ENCODE measurements at places on chromosomes 16 and 17.

- no peak for DNase-seq
These were observed 121.8 kb downstream of the IRX3 start for GRCh38 chr16:54164789-54165173.

DNA sequence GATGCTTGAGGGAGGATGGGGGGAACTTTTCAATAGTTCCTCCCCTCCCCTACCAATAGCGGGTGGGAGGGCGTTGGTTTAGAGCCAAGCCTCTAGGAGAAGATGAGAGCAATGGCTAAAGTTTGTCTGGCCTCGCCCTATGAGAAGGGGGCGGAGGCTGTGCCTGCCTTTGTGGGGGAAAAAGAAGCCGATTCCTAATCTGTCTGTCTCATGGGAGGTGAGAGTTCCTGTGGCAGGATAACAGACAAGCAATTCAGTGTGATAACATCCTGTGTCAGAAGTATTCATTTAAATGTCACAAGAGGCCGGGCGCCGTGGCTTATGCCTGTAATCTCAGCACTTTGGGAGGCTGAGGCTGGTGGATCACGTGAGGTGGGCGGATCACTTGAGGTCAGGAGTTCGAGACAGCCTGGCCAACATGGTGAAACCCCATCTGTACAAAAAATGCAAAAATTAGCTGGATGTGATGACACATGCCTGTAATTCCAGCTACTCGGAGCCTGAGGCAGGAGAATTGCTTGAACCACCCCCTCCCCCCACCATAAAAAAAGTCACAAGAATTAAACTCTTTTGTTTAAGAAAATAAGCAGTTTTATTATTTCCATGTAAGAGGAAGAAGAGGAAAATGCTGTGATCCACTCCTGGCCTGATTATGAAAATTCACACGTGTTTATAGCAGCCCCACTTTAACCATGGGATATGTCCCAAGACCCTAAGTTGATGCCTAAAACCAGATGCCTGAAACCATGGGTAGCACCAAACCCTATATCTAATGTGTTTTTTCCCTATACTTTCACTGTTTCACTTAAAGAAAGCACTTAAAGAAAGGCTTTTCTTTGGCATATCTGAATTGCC is 1.7 kb downstream of the SLFN5 start:
- no peak for DNase-seq

DNA sequence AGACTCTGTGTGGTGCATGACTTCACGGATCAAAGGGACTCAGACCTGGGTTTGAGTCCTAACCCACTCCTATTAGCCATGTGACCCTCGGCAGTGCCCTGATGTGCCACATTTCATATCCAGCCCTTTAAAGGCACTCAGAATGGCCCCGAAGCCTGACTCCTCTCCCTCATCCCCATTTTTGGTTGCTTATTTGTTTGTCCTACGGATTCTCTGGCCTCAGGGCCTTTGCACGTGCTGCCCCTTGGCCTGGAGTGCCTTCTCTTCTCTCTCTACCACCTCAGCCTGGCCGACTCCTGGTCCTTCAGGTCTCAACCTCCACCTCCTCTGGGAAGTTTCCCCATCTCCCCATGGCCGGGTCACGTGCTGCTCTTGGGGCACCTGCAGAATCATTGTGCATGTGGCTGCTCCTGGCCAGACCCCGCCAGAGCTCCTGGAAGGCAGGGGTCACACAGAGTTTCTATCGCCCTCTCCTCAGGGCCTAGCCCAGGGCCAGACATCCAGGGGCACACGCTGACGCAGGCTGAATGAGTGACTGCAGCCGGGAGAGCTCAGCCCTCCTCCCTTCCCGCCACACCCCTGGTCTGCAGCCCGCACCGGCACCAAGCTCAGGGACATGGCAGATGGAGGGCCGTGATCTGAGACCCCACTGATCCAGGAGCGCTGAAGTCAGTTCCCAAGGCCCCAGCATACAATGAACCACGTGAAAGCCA is 22.0 kb upstream of the CIBAR2 start:
- no peak for DNase-seq

DNA sequence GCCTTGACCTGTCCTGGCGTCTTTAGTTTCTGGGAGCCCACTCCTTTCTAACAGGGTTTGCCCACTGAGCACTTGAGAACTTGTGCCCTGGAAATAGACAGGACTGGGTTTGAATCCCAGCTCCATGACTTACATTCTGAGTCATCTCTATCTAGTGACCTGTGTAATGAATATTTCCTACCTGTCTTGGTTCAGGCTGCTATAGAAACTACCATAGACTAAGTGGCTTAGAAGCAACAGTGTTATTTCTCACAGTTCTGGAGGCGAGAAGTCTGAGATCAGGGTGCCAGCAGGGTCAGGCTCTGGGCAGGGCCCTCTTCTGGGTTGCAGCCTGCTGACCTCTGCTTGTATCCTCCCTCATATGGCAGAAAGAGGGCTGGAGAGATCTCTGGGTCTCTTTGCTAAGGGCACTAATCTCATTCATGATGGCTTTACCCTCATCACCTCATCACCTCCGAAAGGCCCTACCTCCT is 110.7 kb upstream of the DHX40 start:
- no peak for DNase-seq

DNA sequence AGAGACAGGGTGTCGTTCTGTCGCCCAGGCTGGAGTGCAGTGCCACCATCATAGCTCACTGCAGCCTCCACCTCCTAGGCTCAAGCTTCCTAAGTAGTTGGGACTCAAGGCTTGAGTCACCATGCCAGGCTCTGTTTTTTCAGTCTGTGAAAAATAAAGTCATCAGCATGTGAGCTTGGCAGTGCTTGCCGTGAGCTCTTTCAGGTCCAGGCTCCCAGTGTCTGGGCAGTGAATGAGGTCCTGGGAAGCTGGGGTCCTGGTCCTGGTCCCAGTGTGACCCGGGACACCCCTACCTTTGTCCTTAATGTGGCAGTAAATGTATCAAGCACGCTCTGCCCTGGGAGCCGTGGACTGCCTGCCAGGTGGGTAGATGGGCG is 22.9 kb upstream of the RPL13 start:
- no peak for DNase-seq

GRCh38 chr17:44217738-44218343 is 1.6 kb downstream of the UBTF start:
- DNase-seq: no peak

DNA sequence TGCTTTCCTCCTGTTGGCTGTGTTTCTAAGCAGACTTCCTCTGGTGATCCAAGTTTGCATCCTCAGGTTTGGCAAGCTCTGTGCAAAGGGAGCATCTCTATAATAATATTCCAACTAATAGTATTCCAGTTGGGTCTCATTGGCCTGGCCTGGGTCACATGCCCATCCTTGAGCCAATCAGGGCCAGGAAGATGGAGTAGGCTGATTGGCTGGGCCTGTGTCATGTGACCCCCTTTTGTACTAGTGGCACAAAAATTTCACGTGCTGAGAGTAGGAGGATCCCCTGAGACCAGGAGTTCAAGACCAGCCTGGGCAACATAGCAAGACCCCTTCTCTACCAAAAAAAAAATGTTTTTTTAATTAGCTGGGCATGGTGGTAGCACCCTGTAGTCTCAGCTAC is 35.2 kb upstream of the MLYCD start:
- DNase-seq: no peak

DNA sequence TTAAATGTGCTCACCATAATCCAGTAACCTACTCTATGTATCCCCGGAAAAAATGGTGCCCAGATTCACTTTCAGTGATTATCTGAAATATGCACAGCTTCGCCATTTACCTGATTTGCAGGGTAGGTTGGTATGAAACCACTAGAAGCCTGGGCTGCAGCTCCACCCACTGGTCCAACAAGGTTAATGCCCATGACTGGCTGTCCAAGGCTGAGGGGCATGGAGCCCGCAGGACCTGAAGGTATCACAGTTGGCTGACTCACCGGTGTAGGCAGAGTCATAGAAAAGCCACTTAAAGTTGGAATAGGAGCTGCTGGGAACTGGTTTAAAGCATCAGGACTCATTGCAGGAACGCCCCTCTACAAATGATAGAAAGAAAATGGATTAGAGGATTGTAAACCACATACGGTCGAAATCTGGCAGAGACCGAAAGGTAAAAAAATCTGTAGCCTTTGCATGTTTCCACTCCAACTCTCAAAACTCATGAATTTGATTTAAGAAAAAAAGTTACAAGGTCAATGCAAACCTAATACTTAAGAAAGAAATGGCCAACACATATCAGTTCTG is 38.6 kb downstream of the SYNRG start:
- peak; percentile 59 for DNase-seq

GRCh38 chr17:43309505-43310332 is 75.9 kb upstream of the RNU2-1 start:
- DNase-seq: no peak

DNA sequence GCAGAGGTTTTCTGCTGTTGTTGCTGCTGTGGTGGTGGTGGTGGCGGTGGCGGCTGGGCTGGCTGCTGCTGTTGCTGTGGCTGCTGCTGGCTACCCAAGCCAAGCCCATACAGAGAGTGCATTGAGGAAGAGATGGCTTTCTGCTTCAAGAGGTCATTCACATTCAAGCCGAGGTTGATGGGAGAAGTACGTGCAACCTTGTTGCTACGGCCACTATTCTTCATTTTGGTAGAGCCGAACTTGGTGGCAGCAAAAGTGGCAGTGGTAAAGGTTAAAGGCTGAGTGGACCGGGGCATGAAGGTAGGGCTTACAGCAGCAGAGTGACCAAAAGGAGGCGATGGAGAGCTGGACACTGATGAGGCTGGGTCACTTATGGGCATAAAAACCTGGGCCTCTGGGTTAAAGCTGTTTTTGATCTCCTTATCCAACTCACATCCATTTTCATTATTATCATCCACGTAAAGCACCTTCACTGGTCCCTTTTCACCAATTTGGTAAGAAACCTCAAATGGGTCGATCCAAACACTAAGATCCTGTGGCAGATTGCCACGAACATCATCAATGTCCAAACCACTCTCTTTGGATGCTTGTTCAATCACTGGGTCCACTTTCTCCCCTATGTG is 2.8 kb downstream of the TOB1 start:
- DNase-seq: peak; percentile 53

- DNase-seq: no peak
These were observed 50.7 kb upstream of the RPL38 start for GRCh38 chr17:74152591-74153455.

GRCh38 chr16:48335961-48336360 is 49.3 kb downstream of the SIAH1 start:
- no peak for DNase-seq

DNA sequence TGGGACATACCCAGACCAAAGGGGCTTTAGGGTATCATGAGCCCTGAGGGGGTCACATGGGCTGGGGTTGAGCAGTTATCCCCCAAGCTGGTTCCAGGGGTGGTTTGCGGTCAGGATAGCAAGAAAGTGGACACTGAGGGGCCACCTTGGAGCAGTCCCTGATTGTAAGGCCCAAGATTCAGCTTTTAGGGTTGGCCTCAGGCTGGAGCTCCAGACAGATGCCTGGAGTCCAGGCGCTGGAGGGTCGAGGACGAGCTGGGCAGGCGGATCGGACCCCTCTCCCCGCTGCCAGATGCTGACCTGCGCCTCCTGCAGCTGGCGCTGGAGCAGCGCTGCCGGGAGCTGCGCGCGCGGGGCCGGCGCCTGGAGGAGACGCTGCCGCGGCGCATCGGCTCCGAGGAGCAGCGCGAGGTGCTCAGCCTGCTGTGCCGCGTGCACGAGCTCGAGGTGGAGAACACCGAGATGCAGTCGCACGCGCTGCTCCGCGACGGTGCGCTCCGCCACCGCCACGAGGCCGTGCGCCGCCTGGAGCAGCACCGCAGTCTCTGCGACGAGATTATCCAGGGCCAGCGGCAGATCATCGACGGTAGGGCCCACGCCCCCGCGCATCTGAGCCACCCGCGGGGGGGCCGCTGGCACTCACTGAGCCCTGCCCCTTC is 10.0 kb downstream of the BTBD17 start:
- no peak for DNase-seq

DNA sequence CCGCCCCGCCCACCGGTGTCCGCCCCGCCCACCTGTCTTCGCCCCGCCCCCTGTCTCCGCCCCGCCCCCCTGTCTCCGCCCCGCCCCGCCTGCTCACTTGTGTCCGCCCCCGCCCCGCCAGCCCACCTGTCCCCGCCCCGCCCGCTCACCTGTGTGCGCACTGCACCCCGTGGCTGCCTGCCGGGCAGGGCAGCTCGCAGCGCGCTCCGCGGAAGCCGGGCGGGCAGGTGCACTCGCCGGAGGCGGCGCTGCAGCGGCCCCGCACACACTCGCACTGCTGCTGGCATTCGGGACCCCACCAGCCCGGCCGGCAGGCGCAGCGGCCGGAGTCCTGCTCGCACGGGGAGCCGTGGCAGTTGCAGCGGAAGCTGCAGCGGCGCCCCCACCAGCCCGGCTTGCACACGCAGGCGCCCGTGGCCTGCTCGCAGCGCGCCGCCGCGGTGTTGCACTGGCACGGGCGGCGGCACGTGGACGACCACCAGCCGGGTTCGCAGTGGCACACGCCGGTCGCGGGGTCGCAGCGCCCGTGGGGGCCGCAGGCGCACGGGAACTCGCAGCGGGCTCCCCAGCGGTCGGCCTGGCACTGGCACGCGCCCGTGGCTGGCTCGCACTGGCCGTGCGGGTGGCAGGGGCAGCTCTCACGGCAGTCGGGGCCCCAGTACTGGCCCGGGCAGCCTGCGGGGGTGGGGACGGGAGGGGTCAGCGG is 2.1 kb downstream of the SCARF1 start:
- peak; percentile 60 for DNase-seq

Measured in cerebellum (tissue), 4 donors.